ENCODE measurements at places on chromosomes 7 and 10. TPM values are rescaled to one million over a fixed set of nuclear protein-coding genes. Genes with fewer than 3 reads are reported as not detected.

DNA sequence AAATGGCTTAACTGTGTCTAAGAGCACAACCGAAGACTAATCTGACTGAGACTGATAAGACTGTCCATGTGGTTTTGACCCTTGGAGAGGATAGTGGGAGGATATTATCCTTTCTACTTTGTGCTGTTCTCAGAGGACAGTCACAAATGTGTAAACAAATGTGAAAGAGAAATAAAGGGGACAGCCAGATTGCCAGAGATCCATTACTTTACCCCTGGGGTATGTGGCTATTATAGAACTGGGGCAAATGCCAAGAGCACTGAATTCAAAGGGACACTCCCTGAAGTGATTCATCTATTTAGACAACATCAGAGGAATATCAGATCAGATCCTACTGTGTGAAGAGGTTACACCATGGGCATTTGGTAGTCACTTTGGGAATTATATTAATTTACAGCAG, 154.7 kb downstream of the RNLS start:
- no peak for ATAC-seq

DNA sequence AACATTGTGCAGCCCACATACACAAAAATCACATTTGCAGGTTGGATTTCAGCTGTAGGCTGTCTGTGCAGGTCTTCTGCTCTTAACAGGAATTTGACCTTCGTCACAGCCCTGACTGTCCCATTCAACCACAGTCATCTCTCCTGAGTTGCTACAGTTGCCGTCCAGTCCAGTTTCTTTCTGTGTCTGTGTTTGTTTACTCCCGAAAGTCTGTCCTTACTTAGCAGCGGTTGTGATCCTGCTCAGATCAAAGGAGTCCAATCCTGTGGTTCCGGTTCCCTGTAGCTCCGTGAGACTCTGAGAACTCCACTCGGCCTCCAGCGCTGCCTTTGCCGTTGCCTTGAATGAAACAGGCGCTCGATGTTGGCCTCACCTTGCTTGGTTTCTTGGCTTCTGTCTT, 111.6 kb upstream of the GATA3 start:
- no peak for ATAC-seq

DNA sequence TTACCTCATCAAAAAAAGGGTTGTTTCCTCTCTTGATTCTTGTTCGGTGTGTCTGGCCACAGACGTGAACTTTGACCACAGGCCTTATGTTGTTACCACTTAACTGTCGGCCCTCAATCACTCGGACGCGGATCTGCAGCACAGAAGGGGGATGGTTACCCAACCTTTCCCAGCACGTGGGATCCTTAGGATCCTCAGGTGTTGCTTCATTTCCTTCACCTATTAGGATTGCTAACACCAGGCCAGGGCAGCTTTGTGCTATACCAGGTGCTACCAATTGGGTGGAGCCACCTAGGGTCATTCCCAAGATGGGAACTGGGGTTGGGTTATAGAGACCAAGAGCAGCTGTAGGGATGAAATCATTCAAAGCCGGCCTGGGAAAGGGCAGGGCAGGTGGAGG, 73.4 kb downstream of the MYOF start:
- no peak for ATAC-seq

DNA sequence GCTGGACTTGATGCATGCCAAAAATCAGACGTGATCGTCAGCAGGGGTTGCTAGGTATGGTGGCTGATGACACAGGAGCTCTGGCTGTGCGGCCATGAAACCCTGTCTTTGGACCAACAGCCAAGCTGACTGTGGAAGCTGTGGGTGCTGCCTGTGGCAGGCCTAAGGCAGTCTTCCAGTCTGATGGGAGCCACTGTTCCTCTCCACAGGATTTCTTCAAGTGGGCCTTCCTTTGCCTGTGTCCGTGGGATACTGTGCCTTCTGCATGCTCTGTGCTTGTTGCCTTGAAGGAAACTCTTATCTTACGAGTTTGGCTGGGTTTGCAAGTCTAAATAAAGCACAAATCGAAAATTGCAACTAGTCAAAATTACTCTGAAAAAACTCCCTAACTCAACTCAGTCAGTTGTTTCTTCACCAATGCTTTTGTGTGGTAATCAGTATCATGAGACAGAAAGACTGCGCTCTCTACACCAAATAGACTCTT, 101.9 kb upstream of the PDLIM1 start:
- ATAC-seq = peak; percentile 14

DNA sequence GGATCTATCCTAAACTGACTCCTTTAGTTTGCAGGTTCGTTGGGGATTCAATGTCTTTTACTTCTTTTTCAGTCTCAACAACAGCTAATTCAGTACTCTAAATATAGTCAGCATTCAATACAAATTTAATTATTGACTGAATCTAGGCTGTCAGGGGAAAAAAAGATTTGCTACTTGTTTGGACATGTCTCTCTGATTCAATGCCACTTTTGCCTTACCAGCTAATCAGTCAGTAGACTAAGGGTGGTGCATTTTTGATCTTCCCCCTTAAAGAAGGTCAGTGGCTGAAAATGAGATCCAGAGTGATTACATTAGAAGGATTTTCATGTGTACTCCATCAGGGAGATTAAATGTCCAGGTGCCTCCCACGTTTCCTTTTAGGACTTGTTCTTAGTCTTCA, 145.1 kb downstream of the C1GALT1 start:
- no peak for ATAC-seq

DNA sequence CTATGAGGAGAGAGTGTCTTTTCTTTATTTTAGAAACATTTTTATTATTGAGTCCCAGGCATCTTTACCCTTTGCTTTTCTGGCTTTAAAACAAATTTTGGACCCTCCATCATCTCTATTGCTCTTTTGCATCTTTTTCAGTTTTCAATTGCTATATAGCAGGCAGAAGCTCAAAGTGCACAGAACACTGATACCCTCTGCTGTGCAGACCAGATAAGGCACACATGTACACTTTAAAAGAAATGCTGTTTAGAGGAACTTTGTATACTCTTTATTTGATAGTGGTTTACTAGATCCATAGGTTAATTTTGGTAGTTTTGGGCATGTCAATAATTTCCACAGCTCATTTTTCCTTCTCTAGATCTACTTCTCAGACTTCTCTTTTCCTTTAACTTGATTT, 324.2 kb downstream of the SH2D4B start:
- no peak for ATAC-seq

DNA sequence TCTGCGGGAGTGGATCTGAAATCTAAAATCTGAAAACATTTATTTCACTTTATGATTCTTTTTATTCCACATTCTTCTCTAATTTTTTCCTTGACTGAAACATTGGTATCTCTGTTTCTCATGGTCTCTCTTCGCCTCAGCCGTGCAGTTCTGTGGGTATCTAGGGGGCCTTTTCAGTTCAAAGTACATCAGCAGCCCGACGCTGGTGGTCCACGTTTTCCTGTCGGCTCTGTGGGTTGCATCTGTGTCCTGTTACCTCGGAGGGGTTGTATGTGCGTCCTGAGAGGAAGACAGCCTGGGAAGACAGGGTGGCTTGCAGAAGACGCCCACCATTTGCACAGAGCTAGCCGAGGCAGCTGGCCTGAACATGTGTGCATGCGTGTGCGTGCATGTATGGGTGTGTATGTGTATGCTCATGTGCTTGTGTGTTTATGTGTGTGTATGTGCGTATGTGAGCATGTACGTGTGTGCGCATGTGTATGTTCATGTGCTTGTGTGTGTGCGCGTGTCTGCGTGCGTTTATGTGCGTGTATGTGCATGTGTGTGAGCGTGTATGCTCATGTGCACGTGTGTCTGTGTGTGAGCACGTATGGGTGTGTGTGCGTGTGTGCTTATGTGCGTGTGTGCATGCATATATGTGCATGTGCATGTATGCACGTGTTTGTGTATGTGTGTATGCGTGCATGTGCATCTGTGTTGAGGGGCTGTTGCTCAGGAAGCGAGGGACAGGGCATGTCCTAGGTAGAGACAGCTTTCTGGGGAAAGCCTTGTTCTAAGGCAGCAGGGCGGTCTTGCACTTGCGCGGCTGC, 211.8 kb downstream of the ADARB2 start:
- no peak for ATAC-seq

DNA sequence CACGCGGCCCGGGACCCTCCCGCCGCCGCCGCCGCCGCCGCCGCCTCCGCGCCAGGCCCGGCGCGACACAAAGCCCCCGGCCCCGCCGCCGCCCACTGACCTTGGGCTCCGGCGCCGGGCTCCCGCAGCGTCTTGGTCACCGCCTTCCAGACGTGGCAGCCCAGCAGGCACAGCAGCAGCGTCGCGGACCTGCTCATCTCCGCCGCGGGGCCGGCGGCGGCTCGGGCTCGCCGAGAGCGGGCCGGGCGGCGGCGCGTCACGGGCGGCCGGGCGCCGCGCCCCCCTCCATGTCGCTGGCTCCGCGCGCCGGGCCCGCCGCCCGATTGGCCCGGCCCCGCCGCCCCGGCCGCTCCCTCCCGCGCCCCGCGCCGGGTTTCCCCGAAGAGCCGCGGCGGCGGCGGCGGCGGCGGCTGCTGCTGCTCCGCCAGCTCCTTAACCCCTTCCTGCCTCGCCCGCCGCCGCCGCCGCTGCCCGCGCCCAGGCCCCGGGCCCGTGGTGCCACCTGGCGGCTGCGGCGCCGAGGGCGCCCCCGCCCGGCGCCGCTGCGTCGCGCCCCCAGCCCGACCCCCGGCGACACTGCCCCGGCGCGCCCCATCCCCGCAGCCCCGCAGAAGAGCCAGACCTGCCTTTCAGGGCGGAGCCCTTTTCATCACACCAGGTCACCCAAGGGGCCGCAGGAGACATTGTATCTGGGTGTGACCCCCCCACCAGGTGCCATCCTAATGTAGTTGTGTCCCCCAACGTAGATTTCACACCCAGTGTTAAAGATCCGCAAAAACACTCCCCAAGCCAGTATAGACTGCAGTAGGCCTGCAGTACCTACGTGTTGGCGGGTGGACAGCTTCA, at the start of gene FAM171A1:
TSS of gene FAM171A1 (minus strand) at position 434 of the 846 bp plus-strand sequence. CDS start at position 197, 237 bp downstream.
- peak; percentile 83 for ATAC-seq

ATRNL1 gene
- total RNA-seq = 1.5 TPM

LRRTM3 gene
- 0.17 TPM for total RNA-seq

- ATAC-seq = no peak
Observed at GRCh38 chr10:14952851-14953423, 959 bp downstream of the DCLRE1C start.

UNCX gene
- total RNA-seq = not detected

VWC2 gene
- not detected for total RNA-seq

GRCh38 chr7:156006024-156006423, 193.8 kb upstream of the SHH start:
- no peak for ATAC-seq

GRCh38 chr7:137816696-137817320, 30.0 kb downstream of the DGKI start:
- no peak for ATAC-seq

DNA sequence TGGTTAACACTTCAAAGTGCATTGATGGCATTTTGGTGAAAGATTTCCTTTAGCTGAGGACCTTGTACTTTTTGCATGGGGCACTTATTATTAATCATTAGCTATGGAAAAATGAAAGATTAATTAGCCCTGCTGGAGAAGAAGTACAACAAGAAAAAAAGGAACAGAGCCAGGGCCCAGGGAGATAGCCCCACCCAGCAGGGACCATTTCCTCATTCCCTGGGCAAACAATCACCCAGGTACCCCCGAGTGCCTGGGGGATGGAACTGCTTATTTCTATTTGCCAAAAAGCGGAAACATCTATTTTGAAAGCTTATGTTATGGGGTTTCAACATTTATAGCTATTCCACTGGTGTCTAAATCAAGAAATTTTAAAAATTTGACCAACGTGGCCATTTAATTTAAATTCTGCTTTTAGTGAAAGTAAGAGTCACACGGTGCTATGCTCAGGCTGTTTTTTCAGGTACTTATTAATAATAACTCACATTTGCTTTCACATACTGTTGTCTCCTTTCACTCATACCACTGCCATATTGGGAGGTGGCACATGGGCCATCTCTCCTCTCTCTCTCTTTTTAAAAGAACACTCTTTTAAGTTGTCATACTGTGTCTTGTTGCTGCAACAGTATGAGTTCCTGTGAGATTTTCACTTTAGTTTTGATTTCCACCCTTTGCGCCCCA, 143.6 kb upstream of the KIF5B start:
- ATAC-seq = no peak

ELN gene
- not detected for total RNA-seq

- ATAC-seq = no peak
Observed at GRCh38 chr7:5429857-5430611, 6.4 kb upstream of the TNRC18 start.

GRCh38 chr7:126411032-126411820, 841.5 kb downstream of the GRM8 start:
- no peak for ATAC-seq

SFMBT2 gene
- 24.8 TPM for total RNA-seq

- no peak for ATAC-seq
Observed at GRCh38 chr7:157589680-157590079, 252.9 kb downstream of the DNAJB6 start.

- peak; percentile 98 for ATAC-seq
Observed at GRCh38 chr10:86888585-86889381, 68.6 kb downstream of the MMRN2 start.

DNA sequence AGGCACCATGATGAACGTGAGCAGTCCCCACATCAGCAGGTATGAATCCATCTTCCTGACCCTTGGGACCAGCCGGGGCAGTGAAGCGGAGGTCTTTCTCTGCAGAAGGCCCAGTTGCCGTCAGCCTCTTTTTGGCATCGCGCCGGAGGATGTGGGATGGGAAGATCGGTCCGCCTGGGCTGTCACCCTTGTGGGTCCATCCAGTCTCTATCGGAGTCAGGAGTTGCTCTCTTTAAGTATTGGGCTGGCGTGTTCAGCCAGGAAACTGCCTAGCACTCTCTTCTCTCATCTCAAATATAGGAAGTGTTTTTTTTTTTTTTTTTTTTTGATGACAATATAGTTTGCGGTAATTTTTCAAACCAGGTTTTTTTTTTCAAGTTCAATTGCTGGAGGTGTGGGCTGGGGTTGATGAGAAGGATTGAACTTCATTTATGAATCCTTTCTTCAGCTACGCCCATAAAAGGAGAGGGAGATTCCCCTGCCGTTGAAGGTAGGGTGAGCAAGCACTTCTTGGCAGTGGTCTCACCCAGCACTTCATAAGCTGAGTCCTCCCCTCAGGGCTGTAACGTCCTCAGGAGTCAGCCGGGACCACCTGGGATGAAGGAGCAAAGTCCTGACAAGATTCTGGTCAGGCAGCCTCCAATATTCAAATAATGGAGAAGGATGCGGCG, at the start of gene IL2RA:
TSS of gene IL2RA (minus strand) at position 267 of the 671 bp plus-strand sequence. CDS start at position 51, 216 bp downstream.
- peak; percentile 71 for ATAC-seq

C10orf105 gene
- 1.0 TPM for total RNA-seq

DNA sequence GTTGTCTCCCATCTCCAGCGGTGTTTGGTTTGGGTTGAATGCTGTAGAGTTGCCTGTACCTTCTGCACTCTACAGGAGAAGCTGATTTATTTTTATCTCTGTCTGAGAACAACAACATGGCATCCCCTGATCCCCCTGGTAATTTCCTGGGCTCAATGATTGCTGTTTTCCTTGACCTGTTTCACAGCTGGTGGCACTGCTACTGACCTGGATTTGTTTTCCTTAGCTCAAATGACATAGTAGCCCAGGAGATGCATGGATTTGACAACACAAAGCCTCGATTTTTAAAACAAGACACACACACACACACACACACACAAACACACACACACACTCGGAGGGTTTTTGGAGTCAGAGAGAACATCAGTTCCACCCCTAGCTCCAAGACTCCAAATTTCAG, 301.6 kb downstream of the NRG3 start:
- no peak for ATAC-seq

- ATAC-seq = no peak
Observed at GRCh38 chr10:128054163-128054970, 71.9 kb downstream of the MKI67 start.

- ATAC-seq = no peak
Observed at GRCh38 chr7:158539711-158540146, 47.9 kb downstream of the PTPRN2 start.

MYO1G gene
- total RNA-seq = 649 TPM
